ENCODE measurements at places on chromosomes 1 and 21.

GRCh38 chr1:155202198-155202597 is 5.5 kb downstream of the THBS3 start:
- no peak for DNase-seq

- DNase-seq = no peak
Observed at GRCh38 chr1:90711696-90712095, 5.4 kb downstream of the BARHL2 start.

- DNase-seq = no peak
Observed at GRCh38 chr1:147218606-147219005, 6.5 kb downstream of the FMO5 start.

GRCh38 chr1:54347955-54348699 is 58.1 kb downstream of the SSBP3 start:
- no peak for DNase-seq

DNA sequence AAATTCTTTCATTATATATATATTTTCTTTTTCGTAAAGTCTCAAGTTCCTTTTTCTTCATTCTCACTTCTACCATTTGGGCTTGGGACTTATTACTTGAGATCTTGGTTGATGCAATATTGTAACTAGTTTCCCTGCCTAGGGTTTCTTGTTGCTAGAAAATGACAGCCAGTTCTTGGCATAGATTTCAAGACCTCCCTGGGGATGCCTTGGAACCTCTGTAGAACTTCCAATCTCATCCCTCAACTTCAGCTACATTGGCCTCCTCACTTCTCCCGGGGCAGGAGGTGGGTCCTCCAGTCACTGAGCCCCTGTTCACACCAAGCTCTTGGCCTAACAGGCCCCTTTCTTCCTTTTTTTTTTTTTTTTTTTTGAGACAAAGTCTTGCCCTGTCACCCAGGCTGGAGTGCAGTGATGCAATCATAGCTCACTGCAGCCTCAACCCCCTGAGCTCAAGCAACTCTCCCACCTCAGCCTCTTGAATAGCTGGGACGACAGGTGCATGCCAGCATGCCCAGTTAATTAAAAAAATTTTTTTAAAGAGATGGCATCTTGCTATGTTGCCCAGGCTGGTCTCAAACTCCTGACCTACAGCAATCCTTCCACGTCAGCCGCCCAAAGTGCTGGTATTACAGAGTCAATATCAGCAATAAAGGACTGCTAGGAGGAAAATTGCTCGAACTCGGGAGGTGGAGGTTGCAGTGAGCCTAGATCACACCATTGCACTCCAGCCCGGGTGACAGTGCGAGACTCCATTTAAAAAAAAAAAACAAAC is 33.1 kb downstream of the MAP3K7CL start:
- DNase-seq = no peak

- DNase-seq = no peak
Observed at GRCh38 chr1:36775716-36776115, 258.6 kb downstream of the GRIK3 start.

DNA sequence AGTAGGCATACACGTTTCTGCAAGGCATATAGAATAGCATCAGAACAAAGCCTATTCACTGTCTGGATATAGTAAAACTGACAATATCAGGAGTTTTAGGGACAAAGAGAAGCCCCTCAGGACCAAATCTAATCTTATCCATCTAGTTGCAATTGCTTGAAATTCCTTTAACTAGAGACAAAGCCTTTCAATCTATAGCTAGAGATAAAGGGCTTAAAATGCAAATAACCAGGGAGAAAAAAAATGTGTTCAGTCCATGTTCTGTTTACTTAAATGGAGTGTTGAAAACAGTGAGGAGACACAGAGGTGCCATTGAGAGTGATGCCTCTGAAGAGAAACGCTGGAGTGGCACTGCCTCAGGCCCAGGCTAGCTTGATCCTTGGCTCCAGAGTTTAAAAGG is 286.1 kb downstream of the DPYD start:
- no peak for DNase-seq

DNA sequence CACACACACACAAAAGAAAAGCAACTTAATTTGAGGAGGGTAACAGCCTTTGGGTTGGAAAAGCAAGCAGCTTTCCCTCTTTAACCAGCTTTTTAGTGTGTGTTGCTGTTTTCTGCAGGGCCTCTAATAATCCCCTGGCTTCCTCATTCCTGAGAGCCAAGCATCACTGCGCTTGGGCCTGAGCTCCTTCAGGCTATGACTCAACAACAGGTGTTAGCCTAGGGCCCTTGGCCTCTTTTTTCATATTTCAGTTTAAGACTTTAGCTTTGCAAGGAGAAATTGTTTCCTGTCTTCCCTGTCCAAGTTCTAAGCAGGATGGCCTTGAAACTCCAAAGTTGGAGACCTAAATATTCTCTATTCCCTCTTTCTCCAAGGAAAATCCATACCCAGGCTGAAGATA is 26.2 kb upstream of the SNX27 start:
- peak; percentile 46 for DNase-seq

- DNase-seq = no peak
Observed at GRCh38 chr21:34836103-34836932, 167.5 kb downstream of the CLIC6 start.

GRCh38 chr1:207836591-207837347 is 74.2 kb downstream of the CD34 start:
- DNase-seq = no peak

DNA sequence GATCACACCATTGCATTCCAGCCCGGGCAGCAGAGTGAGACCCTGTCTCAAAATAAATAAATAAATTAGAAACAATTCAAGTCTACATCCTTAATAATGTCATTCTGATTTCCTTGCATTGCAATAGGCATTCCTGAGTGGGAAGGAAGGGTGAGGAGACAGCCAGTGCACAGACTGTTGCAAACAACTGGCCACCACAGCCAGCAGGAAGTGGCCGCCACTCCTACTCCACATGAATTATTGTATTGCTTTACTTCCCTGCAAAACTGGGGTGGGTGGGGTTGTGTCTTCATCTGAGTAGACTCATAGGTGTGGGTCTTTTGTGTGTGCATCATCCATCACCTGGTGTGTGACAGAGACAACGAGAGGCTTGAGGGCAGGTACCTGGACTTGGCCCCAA is 60.1 kb downstream of the OPTC start:
- no peak for DNase-seq

GRCh38 chr1:197553281-197553680 is 222.0 kb downstream of the DENND1B start:
- DNase-seq = no peak

GRCh38 chr1:151511636-151512215 is 539 bp downstream of the CGN start:
- peak; percentile 76 for DNase-seq

GRCh38 chr1:54081306-54082270 is 28.2 kb downstream of the TCEANC2 start:
- DNase-seq = peak; percentile 81

GRCh38 chr1:5814046-5814619 is 178.1 kb downstream of the NPHP4 start:
- peak; percentile 40 for DNase-seq

GRCh38 chr1:155236451-155236850 is 18.8 kb downstream of the ENTREP3 start:
- DNase-seq = no peak

GRCh38 chr1:46013581-46013980 is 118.8 kb downstream of the PIK3R3 start:
- DNase-seq = no peak

GRCh38 chr1:34984793-34985608 is at the start of gene TMEM35B:
TMEM35B (minus strand) TSS chr1:34985347; CDS start chr1:34985305, 42 bp downstream.
- peak; percentile 74 for DNase-seq

- no peak for DNase-seq
Observed at GRCh38 chr21:46570119-46570518, 34.8 kb downstream of the S100B start.

DNA sequence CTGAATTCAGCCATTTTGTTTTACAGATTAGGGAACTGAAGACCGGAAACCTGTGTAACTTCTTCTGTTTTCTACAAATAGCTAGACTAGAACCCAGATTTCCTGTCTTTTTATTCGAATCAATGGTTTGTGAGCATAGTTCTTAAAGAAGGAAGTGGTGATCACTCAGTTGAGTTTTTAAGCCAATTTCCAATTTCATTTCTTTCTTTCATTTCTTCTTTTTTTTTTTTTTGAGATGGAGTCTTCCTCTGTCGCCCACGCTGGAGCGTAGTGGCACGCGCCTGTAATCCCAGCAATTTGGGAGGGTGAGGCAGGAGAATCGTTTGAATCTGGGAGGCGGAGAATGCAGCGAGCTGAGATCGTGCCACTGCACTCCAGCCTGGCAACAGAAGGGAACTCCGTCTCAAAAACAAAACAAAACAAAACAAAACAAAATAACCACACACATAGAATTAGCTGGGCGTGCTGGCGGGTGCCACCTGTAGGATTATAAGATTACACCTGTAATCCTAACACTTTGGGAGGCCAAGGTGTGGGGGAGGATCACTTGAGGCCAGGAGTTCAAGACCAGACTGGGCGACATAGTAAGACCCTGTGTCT is 3.0 kb upstream of the MDM4 start:
- peak; percentile 87 for DNase-seq

- DNase-seq = no peak
Observed at GRCh38 chr1:173294843-173295242, 87.7 kb upstream of the TNFSF4 start.

GRCh38 chr1:147078606-147079399 is 93.5 kb downstream of the PRKAB2 start:
- no peak for DNase-seq

GRCh38 chr1:160637821-160638539 is 8.9 kb downstream of the SLAMF1 start:
- DNase-seq = no peak

DNA sequence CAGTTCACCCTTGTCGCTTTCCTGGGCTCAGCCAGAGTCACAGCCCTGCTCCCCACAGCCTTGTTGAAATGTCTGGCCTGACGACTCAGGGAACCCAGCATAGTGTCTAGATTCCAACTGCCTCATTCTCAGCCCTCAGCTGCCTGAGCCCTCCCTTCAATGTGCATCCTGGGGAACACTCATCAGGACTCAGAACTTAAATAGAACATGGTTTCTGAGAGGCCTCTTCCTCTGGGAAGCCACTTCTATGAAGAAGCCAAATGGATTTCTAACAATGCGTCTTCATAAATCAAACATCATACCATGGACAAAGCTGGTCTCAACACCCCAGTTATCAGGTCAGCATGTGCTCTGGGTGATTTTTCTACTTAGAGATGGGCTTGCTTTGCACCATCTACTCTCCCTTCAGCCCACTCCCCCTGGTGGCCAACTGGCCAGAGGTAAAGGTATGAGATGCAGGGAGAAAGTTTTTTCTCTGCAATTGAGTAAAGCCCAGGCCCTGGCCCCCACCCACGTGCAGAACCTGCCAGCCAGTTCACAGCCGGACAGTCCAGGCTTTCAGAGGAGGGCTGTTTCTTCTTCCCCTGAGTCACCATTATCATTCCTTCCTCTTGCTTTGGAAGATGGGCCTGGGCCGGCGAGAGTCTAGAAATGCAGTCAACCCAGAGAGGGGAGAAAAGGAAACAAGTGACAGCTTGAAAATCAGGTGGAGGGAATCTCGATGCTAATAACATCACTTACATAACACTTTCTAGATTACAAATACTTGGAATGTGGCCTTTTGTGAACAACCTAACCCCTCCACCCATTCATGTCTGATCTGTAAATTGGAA is 32.1 kb downstream of the CD244 start:
- peak; percentile 88 for DNase-seq

GRCh38 chr1:47709872-47710231 is 272.0 kb downstream of the FOXD2 start:
- DNase-seq = no peak

GRCh38 chr1:62487956-62488355 is 51.1 kb downstream of the USP1 start:
- DNase-seq = no peak

- DNase-seq = no peak
Observed at GRCh38 chr1:189131576-189131975, 1346.1 kb downstream of the BRINP3 start.

DNA sequence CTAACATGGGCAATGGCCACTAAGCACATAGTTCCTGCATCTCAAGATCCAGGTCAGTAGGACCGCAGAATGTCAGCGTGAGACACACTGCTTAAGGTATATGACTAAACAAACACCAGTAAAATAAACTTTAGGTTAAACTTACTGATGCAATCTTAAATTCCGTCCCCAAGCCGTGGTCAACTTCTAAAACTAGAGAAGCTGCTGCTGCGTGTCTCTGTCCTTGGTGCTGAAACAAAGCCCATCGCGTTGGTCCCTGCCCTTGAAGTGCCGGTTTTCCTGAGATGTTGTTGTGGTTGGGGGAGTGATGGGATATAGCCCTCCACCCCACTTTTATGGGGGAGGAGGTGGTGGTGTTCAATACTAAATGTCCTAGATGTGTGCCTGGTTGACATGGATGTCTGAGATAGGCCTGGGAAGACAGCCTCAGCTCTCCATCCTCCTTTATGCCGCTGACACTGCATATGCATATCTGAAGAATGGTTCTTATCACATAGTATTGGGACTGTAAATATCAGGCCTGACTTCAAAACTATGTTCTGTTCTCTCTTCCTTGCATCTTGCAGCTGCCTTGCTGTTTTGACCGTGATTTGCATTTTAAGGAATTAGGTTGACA is 72.0 kb upstream of the KCNA3 start:
- DNase-seq = peak; percentile 68

DNA sequence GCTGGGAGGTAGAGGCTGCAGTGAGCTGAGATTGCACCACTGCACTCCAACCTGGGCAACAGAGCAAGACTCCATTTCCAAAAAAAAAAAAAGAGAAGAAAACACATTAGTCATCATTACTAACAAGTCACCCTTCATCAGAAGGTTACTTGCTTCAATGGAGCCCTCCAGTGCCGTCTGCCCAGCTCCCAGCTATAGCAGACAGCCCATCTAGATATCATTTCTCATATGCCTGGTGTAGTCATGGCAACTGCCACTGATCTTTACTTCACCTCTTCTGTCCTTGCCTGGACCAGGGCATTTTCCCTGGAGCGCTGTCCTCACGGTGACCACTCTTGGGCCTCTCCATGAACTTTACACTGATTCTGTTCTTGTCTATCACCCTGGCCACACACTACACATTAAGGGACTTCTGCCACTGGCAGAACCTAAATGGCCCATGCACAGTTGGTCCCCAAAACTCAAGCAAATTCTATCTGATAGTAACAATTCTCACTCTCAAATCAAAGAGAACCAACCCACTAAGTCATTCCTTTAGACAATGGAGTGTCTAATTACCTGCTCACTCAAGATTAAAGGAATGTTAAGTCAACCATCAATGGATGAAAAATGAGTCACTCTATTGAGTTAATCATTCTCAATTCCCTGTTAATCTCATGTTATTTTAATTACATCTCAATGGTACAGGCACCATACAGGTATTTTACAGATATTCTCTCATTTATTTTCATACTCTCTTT is 12.9 kb downstream of the GPA33 start:
- DNase-seq = no peak

- no peak for DNase-seq
Observed at GRCh38 chr1:87686671-87687070, 358.0 kb downstream of the LMO4 start.

GRCh38 chr1:215215846-215216245 is 133.3 kb downstream of the KCNK2 start:
- DNase-seq = no peak

DNA sequence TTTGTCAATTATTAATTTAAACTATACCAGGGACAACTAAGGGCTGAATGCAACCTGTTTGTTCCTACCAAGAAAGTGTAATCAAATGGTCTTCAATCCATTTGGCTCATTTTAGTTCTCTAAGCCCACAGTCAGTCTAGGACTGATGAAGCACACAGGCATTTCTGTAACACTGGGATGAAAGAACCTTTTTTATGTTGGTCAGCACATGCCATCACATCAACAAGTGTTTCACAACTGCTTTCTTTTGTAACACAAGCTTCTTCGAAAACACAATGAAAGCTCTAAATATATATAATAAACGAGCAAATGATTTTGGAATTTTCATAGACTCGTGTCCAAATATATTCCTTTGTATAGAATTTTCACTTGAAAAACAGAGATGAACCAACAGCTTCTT is 28.8 kb downstream of the HEATR1 start:
- DNase-seq = no peak
